ENCODE measurements at places on chromosomes 16 and 17.

DNA sequence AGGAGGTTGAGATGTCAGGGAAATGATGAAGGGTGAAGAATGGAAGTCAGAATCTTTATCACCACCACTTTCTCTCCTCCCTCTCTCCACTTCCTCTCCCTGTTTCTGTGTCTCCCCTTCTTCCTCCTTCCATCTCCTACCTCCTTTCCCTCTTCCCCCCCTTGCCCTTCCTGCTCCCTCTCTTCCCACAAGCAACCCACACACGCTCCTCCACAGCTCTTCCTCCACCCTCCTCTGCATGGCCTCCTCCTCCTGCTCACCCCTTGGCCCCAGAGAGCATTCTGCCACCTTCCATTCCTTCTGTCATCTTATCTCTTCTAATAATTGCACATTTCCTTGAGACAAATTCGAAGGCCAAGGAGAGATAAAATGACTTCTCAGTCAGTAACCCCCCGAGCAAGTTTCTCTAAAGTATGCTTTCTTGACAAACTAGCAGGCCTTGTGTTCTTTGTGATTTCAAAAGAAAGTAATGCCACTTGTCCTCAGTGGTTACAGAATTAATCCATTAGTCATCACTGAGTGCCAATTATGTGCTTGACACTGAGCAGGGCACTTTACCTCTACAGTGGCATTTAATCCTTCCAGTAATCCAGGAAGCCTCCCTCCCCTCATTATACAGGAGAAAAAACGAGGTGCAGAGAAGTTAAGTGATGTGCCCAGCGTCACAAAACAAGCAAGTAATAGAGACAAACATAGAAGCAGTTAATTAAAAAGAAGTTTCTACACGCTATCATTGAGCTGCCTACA, 72.3 kb upstream of the CCL1 start:
- no peak for DNase-seq

DNA sequence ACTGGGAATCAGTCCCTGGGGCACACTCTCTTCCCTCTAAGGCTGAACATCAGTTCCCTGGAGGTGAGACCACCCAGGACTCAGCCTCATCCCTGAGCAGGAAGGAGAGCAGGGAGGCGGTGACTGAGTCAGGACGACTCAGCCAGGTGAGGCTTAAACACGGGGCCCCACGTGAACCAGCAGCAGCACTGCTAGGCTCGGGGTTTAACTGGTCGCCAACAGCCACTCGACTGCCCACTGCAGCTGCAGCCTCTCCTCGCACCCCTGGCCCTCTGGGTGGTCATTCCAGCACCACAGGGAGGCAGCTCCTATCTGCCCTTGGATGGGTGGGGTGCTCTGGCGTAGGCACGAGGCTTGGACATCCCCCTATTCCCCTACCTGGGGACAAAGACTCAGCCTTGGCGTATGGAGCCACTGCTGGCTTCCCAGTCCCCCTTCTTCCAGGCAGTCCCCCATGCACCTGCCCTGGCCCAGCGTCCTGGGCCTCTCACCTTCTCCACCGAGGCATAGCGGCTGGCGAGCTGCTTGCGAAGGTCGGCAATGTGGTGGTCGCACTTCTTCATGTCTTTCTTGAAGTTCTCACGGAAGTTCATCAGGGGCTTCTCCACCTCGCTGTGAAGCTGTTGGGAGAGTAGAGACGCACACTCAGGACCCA, 21.2 kb upstream of the RCVRN start:
- no peak for DNase-seq

- DNase-seq = no peak
These were observed 4.3 kb upstream of the MYL4 start for GRCh38 chr17:47204722-47205418.

DNA sequence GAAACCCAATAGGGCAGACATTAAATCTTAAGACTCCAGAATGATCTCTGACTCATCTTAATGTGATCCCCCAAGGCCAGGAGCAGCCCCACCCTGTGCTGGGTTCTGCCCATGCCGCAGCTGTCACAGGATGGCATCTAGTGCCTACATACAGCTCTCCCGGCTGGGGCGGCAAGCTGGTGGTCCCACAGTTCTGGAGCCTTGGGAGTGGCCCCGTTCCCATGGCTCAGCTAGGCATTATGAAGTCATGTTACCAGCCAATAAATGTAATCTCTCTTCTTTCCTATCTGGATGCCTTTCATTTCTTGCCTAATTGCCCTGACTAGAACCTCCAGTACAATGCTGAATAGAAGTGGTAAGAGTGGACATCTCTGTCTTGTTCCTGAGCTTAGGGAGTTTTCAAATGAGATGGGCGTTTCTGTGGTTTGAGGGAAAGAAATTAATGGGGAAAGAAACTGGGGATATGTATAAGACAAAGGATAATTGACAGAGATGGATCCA, 95.7 kb upstream of the DNAH17 start:
- no peak for DNase-seq

GRCh38 chr16:27222249-27223225, 19.2 kb downstream of the KDM8 start:
- DNase-seq = no peak

- peak; percentile 19 for DNase-seq
These were observed 10.7 kb downstream of the GNAO1 start for GRCh38 chr16:56202036-56202435.

DNA sequence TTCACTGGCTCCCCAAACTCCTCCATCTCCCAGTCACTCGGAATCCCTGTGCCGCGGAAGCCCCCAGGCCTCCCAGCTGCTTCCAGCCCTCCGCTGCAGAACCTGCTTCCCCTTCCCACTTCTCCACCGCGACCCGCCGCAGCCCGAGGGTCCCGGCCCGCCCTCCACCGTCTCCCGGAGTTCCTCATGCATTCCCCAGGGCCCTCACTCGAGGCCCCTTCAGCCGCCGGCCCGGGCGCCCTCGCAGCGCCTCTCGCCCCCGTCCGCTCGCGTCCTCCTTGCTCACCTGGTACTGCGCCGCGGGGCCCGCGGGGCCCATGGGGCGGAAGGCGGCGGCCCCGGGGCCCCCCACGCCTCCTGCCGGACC, 329 bp downstream of the SMARCD2 start:
- DNase-seq = peak; percentile 74

DNA sequence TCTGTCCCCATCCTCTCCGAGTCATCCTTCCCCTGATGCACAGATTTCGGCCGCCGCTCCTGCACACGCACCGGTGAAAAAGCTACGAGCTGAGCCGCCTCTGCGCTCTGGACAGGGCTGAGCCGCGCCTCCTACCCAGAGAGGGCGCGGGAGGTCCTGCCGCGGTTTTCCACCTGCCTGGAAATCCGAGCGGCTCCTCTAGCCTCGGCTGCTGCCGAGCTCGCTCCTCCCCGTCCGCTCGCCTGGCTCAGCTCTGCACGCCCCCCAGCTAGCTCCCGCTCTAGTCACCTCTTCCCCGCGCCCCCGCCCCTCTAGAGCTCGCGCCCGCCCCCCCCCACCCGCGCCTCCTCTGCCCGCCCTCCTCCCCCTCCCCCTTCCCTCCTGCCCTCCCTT, 198 bp upstream of the SHISA9 start:
- no peak for DNase-seq

GRCh38 chr16:19771040-19771439, 53.0 kb downstream of the IQCK start:
- DNase-seq = no peak

DNA sequence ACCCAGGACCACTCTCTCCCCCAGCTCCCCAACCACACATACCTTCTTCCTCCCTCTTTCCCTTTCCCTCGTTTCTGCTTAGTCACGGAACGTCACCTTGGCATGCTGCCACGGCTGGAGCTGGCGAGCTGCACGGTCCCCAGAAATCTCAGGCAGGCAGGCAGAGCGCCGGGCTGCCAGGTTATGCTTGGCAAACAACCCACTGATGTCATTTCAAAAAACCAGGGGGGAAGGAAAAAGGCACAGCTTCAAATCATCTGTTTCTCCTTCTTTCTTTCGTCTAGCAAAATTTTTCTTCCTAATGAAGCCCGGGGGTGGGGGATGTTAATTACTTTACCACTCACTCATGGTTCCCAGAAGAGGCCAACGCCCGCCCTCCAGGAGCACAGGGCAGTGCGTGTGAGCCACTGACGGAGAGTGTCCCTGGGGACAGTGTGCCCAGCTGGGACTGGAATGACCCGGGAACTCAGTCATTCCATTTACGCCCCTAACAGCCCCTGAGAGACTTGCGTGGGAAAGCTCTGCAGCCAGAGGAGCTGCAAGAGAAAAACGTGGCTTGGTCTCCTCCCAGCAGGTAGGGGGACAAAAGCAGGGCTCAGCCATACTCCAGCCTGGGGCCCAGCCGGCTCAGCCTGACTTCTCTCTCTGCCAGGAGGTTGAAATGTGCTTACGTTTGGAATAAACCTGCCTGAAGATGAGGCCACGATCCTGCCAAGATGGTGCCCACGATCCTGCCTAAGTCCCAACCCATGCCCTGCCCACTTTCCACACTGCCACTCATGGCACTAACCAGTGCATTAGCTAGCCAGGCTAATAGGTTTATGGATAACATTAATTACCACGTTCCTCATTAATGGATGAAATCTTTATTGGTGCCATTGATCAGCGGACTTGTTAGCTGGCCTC, 198.9 kb downstream of the ZFHX3 start:
- peak; percentile 60 for DNase-seq

DNA sequence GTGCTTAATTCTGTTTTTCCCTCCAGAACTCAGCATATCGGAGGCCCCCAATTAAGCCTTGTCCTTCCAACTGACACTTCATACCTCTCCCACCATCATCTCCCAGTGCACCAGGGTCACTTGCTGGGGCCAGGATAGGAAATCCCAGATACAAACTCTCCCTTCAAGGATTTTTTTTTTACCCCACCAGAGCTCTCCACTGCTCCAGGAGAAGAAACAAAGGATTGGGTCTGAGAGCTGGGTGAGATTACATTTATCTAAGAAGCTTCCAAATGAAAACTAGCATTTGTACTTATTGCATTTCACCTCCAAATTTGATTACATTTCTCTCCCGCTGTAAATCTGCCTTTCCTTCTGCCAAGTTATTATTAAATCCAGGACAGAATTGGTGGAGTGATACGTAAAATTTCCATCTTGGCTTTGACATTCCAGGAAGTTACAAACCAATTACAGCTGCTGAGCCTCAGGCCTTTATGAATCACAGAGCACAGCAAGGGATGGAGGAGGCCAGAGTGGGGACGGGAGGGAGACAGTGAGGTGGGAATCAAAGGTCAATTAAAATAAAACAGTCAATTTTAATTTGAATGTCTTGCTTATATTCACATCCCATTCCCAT, 123.5 kb downstream of the USP31 start:
- no peak for DNase-seq

GRCh38 chr17:75783803-75784472, 668 bp upstream of the UNK start:
- DNase-seq = peak; percentile 79

GRCh38 chr17:4600563-4600962, 16.2 kb downstream of the SMTNL2 start:
- DNase-seq = no peak

GRCh38 chr16:88747588-88748301, 37.3 kb downstream of the PIEZO1 start:
- DNase-seq = peak; percentile 74

GRCh38 chr16:3121851-3122467, 9.6 kb downstream of the ZNF205 start:
- DNase-seq = peak; percentile 19

DNA sequence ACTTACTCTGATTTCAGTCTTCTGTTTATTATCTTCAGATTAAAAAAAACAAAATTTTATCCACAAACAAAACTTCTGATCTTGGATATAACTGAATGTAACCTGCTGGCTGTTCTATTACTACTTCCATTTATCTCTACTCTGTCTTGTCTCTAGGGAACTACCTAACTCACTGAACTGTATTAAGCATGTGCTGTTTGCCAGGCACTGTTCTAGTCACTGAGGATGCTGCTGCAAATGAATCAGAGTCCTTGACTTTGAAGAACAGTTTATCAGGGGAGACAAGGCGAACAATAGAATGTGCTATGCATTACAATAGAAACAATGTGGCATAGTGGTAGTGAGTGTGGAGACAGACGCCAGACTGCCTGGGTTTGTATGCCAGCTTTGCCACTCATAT, 2.3 kb upstream of the ANKRD40 start:
- no peak for DNase-seq

DNA sequence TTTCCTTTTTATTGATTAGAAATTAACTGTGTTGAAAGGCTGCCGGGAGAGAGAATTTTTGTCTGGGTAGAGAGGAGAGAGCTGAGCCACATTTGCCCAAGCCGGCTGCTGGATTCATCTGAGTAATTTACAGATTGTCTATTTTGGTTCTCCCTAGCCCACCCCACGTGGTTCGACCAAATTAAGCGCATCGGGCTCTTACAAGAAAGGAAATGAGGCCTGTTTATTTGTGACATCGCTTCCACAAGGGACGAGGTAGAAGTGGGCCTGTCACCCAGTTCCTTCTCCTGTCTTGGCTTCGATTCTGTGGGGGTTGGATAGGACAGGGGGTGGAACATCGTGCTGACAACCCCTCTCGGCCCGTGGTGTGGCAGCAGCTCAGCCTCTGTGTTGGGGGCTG, 42.9 kb downstream of the SYT17 start:
- DNase-seq = no peak

- DNase-seq = peak; percentile 9
These were observed 3.3 kb upstream of the FBXL20 start for GRCh38 chr17:39404542-39405378.

DNA sequence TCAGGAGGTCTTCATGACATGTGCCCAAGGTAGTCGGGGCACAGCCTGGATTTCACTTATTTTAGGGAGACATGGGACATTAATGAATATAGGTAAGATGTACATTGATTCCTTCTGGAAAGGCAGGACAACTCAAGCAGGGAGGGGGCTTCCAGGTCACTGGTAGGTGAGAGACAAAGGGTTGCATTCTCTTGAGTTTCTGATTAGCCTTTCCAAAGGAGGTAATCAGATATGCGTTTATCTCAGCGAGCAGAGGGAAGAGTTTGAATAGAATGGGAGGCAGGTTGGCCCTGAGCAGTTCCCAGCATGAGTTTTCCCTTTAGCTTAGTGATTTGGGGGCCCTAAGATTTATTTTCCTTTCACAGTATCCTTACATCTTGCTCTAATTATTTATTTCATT, 443.8 kb upstream of the EEF2KMT start:
- no peak for DNase-seq

DNA sequence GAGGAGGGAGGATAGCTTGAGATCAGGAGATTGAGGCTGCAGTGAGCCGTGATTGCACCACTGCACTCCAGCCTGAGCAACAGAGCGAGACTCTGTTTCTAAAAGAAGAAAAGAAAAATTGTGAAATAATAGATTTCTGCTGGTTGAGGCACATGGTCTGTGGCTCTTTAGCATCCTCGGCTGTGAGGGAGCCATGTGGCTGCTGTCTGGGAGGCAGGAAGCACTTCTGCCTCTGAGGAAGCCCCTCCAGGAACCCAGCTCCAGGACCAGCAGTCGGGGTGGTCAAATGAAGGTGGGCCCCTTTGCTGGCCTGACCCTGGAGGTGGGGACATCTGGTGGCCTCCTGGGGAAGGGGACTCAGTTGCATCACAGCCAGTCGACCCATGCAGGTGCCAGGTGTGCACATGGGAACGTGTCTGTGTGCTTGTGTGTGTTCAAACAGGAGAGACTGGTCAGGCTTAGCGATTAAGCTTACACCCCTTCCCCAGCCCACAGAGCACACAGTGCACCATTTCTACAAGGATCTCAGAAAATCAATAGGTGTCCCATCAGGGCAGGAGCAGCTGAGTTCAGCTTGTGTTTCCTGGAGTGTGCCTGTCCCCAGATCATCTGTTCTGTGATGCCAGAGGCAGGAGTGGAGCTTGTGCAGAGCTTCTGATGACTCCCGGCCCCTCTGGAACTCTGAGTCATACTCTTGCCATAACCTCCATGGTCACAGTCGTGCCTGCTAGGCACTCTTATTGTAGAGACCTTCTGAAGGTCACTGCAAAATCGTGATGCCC, 24.3 kb upstream of the MGAT5B start:
- DNase-seq = peak; percentile 22

- DNase-seq = no peak
These were observed 482.8 kb downstream of the CDH13 start for GRCh38 chr16:83109490-83110125.

- DNase-seq = peak; percentile 57
These were observed 34.0 kb upstream of the NLK start for GRCh38 chr17:28008513-28008912.
